ENCODE measurements at places on chromosomes 3 and 15. TPM values are rescaled to one million over a fixed set of nuclear protein-coding genes. Genes with fewer than 3 reads are reported as not detected.

GOLGA6B gene
- not detected for total RNA-seq

GRCh38 chr15:68629519-68630210 is 50.9 kb downstream of the CORO2B start:
- DNase-seq = no peak

DNA sequence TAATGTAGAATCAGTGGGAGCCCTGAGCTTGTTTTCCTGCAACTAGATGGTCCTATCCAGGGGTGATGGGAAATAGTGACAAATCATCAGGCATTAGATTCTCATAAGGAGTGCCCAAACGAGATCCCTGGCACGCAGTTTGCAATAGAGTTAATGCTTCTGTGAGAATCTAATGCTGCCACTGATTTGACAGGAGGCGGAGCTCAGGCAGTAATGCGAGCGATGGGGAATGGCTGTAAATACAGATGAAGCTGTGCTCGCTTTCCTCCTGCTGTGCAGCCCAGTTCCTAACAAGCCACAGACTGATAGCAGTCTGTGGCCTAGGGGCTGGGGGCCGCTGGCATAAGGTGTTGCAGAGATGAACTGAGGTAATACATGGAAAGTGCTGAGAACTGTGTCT is 28.3 kb upstream of the TMEM42 start:
- DNase-seq = no peak

C3orf80 gene
- not detected for total RNA-seq

CLEC3B gene
- total RNA-seq = 6.3 TPM

DNA sequence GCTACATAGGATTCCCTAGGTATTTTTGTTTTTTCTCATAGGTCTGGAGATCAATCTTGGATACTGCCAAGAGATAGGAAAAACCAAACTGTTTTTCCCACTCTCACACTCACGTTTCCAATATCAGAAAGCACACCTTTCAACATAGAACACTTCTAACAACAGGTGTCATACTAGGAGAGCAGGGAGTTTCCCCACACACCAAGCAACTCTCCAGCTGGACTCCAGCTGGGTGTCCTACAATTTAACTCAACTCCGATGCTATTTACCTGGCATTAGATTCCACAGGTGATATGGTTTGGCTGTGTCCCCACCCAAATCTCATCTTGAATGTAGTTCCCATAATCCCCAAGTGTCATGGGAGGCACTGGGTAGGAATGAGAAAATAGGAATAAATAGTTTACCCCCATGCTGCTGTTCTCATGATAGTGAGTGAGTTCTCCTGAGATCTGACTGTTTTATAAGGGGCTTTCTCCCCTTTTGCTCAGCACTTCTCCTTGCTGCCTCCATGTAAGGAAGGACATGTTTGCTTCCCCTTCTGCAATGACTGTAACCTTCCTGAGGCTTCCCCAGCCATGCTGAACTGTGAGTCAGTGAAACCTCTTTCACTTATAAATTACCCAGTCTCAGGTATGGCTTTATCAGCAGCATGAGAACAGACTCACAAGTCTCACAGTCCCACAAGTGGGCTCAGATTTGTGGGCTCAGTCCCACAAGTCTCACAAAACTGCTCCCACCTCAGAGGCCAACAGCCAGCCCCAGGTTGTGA is 354.5 kb upstream of the THBS1 start:
- no peak for DNase-seq

DNA sequence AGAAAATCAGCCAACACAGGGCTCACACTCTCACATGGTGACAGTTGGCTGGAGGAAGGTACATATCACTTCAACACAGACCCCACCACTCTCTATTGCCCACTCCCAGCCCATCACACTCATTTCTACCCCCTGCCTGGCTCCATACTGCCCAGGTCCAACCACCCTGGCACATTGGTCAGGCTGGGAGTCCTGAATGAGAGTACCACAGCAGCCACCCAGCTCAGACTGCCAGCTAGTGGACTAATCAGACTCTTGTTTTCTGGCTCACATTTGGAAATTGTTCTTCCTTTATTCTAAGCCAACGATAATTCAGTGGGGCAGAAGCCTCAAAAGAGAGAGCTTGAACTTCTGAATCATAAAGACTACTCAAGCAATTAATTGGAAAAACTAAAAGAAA is 20.0 kb downstream of the MRPL46 start:
- no peak for DNase-seq

DNA sequence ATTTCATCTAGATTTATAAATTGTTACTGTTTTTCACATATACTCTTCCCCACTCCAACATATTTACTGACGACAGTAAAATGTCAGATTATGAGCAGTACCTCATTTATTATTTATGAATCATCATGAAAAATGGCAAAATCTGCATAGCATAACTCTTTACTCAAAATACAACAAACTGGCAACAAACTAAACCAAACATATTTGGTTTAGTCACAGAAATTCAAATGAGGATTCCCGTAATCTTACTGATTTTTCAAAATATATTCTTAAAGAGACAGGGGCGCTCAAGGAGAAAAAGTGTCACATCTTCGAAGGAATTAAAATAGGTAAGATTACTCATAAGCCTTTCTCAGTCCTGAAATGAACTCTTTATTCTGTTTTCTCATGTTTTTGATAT is 3.0 kb upstream of the GPR87 start:
- DNase-seq = no peak

MESP2 gene
- total RNA-seq = not detected

DNA sequence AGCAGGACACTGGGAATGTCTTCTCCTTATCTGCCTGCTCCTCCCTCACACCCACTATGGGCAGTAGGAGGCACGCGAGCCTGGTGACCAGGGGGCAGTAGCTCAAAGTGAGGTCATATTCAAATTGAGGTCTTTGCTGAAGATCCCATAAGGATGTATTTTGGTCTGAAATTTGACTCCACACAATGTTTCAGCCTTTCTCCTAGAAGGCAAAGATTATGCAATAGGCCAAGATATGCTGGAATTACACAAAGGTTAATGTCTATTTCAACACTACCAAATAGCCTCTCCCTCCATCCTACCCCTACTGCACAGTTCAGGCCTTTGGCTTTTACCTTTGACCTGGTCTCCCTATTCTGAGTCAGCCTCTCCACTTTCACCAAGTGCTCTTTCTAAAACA is 203.0 kb downstream of the TIGIT start:
- no peak for DNase-seq

DNA sequence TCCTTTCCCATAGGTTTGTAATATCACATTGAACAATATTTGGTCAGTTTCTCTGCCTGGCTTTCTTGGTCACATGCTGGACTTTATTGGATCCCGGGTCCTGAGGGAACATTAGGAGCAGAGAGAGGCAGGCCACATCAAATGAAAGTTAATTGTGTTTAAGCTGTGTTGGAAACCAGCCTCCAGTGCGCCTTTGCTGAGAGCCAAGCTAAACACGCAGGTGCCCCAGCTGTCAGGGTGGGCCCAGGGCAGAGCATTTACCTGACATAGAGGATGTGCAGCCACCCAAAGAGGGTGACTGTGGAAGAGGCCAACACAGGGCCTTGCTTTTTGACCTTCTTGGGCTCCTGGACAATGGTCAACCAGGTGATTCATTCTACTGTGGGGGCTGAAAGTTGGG is 149.3 kb downstream of the EBLN2 start:
- no peak for DNase-seq

PSTPIP1 gene
- total RNA-seq = 0.51 TPM

DNA sequence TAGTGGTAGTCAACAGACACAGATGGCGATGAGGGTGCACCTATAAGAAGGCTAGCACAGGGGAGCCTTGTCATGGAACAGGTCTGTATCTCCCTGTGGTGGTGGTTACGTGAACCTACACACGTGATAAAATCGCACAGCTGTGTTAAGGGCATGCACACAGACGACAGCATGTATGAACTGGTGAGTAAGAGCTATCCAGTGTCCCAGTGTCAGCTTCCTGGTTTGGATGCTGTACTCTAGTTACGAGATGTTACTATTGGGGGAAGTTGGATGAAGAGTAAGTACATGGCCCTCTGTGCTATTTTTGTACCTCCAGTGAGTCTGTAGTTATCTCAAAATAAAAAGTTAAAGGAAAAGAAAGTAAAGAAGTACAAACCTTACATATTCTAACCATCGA is 38.2 kb downstream of the MTMR10 start:
- no peak for DNase-seq

DNA sequence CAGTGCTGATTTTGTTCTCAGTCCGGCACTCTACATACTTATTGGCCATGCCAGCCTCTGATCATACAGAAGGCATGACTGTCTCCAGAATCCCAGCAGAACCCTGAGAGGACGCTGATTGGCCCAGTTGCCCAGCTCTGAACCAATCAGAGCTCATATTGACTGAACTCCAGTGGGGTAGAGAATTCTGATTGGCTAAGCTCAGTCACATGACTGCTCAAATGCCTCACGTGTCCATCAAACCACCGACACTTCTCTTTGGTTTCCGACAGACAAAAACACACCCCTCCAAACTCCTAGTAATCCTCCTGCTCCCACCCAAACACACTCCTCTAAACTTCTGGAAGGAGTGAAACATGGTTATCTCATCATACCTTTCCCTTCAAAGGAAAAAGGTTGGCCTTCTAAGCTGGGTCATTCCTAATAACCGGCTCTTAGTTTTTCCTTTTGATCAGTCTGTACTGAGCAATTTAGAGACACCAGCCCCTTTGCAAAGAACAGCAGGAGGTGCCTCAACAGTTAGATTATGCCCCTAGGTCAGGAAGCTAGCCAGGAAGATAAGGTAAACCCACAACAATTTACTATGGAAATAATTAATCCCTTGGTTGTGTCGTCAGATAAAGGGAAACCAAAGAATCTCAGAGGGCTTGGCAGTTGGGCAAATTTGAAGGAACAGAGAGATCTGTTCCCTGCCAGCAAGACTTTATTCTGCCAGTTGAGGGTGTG is 187.8 kb downstream of the TLE3 start:
- no peak for DNase-seq

TJP1 gene
- 122 TPM for total RNA-seq

- DNase-seq = no peak
These were observed 326.9 kb downstream of the UACA start for GRCh38 chr15:70436428-70436827.

- no peak for DNase-seq
These were observed 9.2 kb downstream of the CCRL2 start for GRCh38 chr3:46416125-46416810.

MOBP gene
- not detected for total RNA-seq

DNA sequence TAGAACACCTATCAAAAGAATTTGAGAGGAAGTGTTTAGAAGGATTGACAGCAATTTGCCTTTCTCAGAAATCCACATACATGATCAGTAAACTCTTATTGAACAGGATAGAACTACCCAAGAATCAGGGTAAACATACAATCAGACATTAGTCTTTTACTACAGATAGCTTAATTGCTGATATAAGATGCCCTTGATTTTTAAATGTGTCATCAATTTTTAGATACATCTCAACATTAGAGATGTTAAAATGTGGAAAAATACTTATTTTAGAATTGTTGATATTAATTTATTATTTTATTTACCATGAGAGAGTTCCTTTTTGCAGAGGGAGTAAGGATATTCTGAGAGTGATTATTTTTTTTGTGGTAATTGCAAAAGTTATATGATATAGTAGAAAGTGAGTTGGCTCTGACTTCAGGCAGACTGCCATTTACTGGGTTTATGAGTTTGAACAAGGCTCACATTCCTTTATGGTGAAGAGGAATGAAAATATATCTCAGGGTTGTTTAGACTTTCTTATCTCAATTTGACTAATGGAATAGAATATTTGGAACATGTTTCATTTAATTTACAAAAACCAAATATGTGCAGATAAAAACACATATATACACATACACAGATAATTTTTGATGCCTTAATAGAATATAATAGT is 302.8 kb upstream of the GOLIM4 start:
- DNase-seq = no peak

- DNase-seq = no peak
These were observed 1.1 kb upstream of the MPI start for GRCh38 chr15:74888716-74889115.

DNA sequence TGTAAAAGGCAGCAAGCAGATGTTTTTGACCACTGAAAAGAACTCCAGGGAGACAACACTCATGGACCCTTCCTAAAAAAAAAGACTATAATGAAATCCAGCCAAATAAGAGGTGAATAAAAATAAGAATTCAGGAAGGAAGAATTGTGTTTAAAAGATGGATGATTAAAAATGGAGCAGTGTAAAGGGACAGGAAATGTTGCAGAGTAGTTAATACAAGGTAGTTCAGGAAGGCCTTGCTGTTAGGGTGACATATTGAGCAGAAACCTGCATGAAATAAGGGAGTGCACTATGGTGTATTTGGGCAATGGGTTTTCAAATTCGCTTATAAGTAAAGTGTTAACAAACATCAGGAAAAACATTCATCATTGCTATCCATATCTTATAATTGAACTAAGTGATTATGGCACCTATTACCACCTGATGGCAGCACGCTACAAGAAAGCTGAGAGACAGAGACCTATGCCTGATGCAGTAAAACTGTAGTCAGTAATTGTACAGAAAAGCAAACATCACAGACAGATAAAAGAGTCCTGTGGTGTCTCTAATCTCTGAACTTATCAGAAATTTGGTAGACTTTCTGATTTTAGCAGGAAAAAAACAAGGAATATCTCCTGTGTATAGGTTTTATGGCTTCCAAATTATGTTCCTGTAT is 5.8 kb upstream of the DBR1 start:
- DNase-seq = peak; percentile 69

GRCh38 chr3:161822291-161822690 is 325.7 kb downstream of the OTOL1 start:
- no peak for DNase-seq

- DNase-seq = no peak
These were observed 400.3 kb downstream of the TBC1D5 start for GRCh38 chr3:17342119-17342518.

TMCO5A gene
- not detected for total RNA-seq

GRCh38 chr3:121223116-121223515 is 315.1 kb downstream of the STXBP5L start:
- no peak for DNase-seq

NCK1 gene
- total RNA-seq = 150 TPM

DNA sequence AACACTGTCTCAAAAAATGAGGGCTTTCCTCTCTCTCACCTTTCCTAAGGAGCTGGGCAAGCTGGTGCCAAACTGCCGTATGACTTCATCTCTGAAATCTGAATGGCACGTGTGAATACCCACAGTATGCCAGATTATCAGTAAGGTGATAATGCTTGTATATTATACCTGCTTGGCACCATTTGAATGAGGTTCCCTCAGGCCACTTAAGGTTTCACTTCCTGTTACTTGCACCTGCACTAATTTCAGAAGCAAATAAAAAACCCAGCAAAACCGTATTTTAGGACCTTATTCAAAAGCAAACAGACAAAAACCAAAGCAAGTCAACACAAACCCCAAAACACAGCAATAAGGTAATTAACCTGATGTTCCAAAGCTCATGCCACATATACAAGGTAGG is 19.7 kb downstream of the FOXP1 start:
- DNase-seq = no peak

ADAMTS17 gene
- 0.33 TPM for total RNA-seq

CYP11A1 gene
- not detected for total RNA-seq

DNA sequence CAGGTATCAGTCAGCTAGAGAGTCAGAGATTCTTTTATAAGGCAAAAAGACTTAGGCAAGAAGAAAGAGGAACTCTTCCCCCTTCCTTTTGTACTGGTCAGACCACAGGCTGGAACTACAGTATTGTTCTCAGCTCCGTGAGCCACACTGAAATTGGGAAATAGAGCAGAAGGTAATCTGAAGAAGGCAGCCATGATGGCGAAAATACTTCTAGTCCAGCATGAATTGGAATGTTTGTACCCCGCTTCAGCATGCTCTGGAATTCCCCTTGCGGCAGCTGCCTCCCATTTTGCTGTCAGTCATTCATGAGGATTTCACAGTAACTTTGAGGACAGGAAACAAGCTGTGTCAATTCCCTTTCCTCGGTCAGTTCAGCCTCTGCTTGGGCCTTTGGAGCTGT is 96.2 kb downstream of the CORO2B start:
- DNase-seq = peak; percentile 56

FHIT gene
- total RNA-seq = 0.56 TPM
